ENCODE measurements at places on chromosomes 7 and 10.

GRCh38 chr7:107972941-107973376, 30.0 kb downstream of the LAMB1 start:
- no peak for DNase-seq

- no peak for DNase-seq
Observed at GRCh38 chr10:93579089-93579488, 12.6 kb downstream of the FFAR4 start.

DNA sequence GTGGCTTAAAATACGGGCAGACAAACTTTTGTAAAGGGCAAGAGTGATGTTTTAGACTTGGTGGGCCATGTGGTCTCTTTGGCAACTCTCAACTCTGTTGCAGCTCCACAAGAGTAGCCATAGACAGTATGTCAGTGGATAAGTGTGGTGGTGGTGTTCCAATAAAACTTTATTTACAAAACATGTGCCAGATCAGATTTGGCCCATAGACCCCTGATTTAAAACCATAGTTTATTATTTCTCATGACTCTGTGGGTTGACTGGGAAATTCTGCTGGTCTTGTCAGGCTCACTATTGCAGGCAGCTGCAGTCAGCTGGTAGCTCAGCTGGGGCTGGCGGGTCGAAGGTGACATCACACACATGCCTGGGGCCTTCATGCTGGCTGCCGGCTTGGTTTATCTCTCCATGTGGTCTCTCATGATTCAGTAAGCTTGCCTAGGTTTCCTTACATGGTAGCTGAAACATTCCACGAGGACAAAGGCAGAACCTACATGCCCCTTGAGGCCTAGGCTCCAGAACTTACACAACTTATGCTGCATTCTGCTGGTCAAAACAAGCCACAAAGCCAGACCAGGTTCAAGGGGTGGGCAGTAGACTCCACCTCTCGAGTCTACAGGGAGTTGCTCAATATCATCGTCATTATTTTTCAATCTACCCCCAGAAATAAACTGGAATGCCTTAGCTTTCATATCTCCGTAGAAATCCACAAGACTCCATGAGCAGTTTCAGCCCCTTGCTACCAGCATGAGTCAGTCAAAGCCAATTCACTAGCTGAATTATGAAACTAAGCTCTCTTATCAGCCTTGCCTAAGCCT, 245.7 kb downstream of the WDR11 start:
- peak; percentile 22 for DNase-seq

DNA sequence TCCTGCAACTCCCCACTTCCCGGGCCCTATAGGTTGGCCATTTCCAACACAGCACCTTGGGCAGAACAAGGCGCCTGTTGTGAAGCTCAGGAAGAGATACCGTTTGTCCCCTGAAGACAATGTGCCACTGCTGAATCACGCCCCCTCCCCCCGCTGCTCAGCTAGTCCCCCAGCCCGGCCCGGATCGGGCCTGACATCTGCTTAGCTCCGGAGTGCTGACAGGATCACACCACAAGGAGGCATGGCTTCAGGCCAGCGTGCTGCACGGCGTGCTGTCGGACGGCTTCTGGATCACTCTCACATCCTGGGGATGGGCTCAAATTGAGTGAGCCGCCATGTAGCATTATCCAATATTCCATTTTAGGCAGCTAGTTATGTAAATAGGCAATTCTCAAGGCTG, 62.1 kb upstream of the EFCAB10 start:
- peak; percentile 88 for DNase-seq

DNA sequence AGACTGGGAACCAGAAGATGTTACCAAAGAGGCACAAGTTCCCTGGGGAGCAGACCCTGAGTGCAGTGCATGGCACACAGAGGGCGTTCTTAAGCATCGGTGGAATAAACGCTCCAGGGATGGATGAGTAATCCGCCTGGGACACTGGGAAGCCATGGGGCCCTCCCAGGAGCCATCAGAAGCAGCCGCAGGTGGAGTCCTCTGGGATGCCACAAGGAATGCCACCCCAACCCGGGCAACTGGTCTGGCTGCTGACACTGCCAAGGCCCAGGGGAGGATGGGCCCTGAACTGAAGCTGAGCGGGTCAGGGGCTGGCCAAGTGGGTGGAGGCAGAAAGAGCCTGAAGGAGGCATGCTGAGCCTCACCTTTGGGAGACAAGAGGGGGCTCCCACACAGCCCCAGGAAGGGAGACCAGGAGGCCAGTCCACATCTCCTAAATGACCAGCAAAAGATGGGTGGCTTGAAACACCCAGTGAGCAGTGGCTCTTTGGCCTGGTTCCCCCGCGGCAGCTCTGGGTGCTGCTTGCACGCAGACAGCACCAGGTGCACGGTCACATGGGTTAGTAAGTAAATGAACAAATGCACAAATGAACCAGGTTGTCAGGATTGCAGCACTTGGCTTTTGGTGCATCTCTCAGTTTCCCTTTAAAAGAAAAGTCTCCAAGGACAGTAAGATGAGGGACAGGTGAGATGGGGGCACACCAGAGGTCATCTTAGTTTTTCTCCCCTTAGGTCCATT, 141.3 kb upstream of the ZMIZ1 start:
- DNase-seq: no peak

GRCh38 chr7:130529417-130529816, 37.5 kb downstream of the MEST start:
- no peak for DNase-seq

GRCh38 chr10:59666310-59666709, 43.3 kb downstream of the SLC16A9 start:
- DNase-seq: no peak

DNA sequence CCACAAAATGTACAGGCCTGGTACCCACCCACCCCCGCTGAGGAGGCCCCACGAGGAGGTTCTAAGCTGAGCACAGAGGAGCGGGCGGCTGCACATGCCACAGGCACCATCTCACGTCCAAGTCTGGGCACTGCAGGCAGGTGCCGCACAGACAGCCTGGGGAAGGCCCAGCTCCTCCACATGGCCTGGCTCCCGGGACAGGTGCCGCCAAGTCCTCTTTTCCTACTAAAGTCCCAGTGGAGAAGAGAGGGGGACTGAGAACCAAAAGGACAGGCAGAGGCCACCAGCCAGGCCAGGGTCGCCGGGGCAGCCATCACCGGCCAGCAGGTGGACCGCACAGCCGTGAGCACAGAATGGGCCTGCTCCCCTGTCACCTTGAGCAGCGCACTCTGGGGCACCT, 91.1 kb downstream of the MAD1L1 start:
- DNase-seq: no peak

GRCh38 chr10:102546606-102547320, 43.0 kb downstream of the SUFU start:
- DNase-seq: no peak

DNA sequence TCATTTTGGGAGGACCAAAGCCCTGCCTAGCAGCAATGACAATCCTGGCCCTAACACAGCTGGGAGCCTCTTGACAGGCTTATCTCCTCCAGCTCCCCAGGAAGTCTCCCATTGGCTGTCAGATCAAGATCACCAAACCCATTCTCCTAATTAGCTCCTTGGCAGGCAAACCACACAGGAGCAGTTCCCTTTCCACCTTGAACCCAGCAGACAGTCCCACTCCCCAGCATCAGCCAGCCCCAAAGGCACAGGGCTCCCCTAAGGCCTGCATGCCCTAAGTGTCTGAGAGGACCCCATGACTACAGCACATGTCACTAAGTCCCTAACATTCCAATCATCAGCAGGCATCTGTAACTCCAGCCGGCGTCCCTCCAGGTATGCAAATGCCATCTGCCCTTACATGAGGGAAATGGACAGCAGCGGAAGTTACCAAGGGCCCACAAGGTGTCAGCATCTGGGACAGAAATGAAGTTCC, 348.5 kb downstream of the KCNMA1 start:
- DNase-seq: peak; percentile 13

DNA sequence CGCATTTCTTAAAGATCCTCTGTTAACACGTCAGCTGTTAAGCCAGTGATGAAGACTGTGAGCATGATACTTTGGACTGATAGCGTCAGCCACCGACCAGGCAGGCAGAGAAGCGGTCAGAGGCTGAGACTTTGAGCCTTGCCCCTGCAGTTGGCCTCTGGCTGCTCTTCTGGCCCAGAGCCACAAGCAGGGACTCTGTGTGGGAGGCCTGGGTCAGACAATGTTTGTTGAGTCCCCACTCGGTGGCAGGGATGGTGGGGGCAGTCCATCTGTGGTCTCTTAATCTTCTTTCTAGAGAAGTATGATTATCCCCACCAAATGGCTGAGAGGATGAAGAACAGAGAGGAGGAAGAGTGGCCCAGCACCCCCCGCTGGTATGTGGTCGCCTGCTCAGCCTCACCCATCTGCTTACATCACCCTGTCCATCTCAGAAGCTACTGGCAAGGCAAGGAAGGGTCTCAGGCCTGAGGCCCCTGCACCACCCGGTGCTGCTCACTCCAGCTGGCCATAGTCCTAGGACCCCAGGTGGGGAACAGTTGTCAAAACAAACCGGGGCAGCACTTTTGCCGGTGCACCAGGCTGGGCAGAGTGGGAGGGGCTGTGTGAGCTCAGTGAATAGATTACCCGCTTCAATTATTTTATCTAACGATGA, 202.9 kb downstream of the GRID1 start:
- no peak for DNase-seq

- no peak for DNase-seq
Observed at GRCh38 chr7:214410-215212, 22.2 kb downstream of the FAM20C start.
